Dermis blood vessel endothelial cell (primary cell): ENCODE measurements at places on chromosomes 4 and X. TPM values are rescaled to one million over a fixed set of nuclear protein-coding genes. Genes with fewer than 3 reads are reported as not detected.

DNA sequence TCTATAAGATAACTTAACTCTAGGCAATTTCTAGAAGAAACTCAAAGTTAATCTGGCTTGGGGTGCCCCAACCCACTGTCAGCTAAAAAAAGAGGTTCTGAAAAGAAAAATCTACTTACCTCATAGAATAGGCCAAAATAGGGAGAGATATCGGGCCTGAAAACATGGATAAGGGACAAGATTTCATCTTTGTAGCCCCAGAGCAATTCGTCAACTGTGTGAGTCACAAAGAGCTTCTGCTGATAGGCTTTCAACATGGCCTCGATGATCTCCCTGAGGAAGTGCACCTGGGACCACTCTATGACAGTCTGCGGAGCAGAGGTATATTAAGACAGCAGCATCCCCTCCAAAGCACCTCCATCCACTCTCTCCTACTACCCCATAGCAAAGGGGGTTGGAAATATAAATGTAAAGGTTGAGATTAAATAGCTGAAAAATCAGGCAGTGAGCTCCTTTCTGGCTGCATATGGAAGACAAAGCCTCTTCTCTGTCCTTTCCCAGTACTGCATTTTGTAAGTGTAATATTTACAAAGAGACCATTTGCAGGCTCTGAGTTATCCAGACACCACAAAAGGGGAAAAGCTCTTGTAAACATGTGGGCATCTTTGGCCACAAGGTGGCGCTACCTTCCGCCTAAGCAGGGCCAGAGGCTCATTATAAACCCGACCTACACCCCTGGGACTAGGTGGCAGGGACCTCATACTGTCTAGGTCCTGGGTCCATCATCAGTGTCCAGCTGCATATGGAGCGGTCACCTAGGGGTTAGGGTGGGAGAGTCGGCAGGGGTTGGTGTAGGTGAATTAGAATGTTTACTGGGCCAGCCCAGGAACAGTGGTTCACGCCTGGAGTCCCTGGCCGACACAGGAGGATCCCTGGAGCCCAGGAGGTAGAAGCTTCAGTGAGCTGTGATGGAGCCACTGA is 31.5 kb upstream of the NUP54 start:
- DNase-seq: peak; percentile 93

DNA sequence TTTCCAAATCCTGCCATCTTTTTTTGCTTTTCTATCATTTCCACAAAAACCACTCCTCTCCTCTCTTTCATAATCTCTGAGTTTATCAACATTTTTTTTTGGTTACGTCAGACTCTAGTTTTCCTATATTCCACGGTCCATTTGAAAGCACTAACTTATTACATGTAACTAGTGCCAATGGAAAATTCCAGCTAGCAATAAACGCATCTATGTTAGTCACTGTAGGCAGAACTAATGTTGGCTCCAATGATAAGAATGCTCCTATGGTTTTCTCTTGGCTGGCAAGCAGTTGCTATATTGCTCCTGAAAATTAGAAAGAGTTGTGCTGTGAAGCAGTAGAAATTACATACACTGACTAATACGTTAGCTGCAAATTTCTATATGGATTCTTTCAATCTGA is 634.6 kb upstream of the FTHL17 start:
- no peak for DNase-seq

GRCh38 chr4:15294832-15295231 is 133.0 kb upstream of the C1QTNF7 start:
- no peak for DNase-seq

DNA sequence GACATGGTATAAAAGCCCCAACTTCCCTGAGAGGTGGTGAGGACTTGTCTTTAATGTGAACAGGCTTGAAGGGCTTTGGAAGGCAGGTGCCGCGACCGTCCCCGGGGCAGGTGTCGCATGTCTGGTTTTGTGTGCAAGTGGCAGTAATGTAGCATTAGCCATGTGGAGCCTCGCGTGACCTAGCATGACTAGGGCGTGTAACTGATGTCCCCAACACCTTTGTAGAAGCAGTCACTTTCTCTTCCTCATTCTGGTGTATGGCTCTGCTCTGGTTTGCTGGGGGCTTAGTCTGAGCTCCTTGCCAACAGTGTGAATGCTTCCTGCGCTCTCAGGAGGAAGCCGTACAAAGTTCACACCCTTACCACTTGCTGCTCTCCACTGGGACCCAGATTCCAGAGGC is 145.7 kb downstream of the AMMECR1 start:
- DNase-seq: no peak

DNA sequence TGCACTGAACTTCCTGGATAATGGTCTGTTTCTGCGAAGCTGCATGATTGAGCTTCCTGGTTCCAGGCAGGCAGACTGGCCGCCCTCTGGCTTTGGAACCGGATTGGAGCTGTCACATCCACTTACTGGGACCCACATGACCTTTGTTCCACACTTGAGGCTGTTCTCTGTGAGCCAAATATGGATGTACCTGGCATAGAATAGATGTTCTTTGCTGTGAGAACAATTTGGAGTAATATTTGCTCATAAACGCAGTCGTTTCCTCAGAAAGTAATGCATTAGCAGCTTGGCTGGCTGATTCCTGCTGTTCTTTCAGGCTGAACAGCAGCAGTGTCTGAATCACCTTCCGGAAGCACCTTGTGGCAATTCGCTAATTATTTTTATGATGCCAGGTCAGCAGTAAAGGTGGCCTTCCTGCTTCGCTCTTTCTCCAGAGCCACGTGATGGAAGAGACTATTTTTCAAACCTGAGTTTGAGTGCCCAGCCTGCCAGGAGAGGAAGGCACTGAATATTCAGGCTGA is 78.1 kb upstream of the BOD1L1 start:
- DNase-seq: peak; percentile 92

DNA sequence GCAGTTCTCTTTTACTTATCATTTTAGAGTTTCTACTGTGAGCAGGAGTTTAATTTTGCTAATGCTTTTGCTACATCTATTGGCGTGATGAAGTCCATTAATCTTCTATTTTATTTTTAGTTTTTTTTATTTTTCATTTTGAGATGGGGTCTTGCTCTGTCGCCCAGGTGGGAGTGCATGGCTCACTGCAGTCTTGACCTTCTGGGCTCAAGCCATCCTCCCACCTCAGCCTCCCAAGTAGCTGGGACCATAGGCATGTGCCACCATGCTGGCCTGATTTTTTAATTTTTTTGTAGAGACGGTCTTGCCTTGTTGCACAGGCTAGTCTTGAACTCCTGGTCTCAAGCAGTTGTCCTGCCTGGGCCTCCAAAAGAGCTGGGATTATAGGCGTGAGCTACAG is 9.4 kb downstream of the ZFX start:
- DNase-seq: no peak

- DNase-seq: no peak
These were observed 384.5 kb upstream of the TENM3 start for GRCh38 chr4:181858741-181859140.

- no peak for DNase-seq
These were observed 144.8 kb upstream of the CPEB2 start for GRCh38 chr4:14857475-14857874.

DNA sequence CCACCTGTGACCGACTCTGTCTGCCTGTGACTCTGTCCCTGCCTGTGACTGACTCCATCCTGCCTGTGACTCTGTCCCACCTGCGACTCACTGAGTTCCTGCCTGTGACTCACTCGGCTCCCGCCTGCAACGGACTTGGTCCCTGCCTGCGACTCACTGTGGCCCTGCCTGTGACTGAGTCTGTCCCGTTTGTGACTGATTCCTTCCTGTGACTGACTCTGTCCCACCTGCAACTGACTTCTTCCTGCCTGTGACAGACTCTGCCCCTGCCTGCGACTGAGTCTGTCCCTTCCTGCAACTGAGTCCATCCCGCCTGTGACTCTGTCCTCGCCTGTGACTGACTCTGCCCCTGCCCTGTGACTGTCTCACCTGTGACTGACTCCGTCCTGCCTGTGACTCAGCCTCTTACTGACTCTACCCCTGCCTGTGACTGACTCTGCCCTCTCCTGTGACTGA is 9.6 kb upstream of the UVSSA start:
- DNase-seq: peak; percentile 17

DNA sequence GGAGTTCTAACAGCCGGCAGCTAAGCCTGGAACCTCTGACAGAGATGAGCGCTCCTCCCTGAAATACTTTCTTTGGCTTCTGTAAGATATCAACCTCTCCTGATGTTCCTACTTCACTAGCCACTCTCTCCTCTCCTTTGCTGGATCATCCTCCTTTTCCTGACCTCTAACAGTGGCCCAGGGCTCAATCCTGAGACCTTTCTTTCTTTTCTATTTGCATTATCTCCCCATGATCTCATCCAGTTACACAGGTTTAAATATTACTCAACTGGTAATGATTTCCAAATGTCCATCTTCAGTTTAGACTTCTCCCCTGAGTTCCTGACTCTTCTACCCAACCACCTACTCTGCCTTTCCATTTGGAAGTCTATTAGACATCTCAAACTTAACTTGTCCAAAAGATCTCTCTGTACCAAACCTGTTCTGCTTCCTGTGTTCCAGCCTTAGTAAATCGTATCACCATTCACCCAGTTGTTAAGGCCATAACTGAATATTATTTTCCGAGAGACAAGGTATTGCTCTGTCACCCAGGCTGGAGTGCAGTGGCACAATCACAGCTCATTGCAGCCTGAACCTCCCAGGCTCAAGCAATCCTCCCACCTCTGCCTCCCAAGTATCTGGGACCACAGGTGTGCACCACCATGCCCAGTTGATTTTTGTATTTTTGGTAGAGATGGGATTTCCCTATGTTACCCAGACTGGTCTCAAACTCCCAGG is 41.1 kb downstream of the RFC1 start:
- DNase-seq: no peak

- DNase-seq: no peak
These were observed 629.2 kb downstream of the KLHL13 start for GRCh38 chrX:117487421-117487820.

DNA sequence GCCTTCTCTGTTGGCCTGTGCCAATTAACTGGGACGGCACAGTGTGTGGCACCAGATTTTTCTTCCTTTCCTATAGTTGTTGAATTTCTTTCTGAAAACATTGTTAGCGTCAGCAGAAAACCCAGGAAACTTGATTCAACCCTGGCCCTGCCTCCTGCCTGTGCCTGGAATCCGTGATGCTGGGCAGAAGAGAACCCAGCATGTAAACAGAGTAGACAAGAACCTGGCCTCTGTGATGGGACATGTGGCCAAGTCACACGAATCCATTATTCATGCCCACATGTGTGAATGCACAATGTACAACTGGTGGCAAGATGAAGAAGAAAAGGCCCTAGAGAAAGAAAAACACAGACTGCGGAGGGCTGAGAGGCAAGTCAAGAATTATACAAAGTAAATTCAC is 111.4 kb downstream of the EFHC2 start:
- DNase-seq: no peak

DNA sequence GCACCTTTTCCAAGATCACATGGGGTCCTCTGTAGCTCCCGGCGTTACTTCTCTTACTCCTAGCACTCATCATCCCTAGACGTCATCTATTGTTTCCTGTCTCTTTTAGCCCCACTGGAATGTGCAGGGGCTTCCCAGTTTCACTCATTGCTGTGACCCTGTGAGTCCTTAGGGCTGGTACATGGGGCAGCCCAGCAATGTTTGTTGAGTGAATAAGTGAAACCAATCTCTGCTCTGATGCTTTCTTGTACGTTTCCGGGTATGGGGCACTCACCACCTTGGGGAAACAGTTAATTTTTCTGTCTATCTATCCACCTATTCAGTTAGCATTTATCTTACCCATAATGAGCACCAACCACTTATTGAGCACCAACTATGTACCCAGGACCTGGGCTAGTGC is 16.1 kb downstream of the MSX1 start:
- no peak for DNase-seq

DNA sequence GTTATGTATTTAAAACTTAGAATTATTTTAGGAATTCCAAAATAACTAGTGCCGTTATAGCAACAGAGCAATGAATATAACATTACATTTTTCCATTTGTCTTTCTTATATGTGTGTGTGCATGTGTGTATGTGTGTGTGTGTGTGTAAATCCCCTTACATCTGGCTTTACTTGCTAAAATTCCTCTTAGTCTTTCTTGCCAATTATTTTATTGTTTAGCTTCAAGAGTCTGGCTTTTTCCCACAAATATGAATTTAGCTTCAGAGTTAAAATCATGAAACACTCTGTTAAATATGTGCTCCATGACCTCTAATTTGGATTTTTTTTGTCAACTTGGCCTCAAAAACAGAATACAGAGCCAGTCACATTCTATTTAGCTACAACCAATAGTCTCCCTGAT is 18.9 kb downstream of the FGF13 start:
- DNase-seq: no peak

- no peak for DNase-seq
These were observed 9.9 kb downstream of the CASK start for GRCh38 chrX:41913476-41913875.

DNA sequence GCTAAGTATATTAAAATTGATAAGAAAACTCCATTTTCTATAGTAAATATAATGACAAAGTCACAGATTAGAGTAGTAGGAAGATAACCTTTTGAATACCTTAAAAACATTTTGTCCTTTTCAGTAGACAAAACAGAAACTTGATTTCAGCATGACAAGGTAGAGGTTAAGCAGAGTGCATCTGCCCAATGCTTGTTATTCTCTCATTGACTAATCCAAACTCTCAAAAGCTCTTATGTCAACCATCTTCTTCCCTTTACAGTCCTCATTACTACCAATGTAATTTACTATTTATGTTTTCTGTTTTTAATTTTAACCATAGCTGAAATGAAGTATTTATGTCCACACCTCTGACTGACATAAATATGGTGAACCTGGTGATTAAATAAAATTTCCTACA is 11.1 kb downstream of the NIPAL1 start:
- no peak for DNase-seq

DNA sequence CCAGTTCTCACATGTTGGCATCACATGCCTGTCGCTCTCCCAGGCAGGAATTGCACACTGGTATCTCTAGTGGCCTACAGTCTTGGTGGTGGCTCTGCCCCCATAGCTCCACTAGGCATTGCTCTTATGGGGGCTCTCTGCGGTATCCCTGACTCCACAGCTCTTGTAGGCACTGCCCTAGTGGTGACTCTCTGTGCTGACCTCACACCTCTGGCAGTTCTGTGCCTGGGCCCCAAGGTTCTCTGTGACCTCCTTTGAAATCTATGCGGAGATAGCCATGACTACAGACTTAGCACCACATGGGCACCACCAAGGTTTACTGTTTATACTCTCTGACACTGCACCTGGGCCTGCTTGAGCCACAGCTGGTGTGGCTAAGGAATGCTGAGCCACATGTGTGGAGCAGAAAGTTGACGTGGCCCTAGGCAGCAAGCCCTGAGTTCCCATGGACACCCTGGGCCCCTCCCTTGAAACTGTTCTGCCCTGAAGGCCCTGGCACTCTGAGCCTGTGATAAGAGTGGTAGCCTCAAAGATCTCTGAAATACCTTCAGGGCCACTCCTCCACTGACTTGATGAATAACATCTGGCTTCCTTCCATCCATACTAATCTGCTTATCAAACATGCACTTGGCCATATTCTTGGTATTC is 8.0 kb downstream of the SLC9B1 start:
- DNase-seq: no peak

GRCh38 chr4:140253556-140254027 is 99.6 kb upstream of the MAML3 start:
- DNase-seq: no peak

ARHGAP36 gene
- total RNA-seq: not detected in 2 replicates

IRS4 gene
- under 0.01 and 0.17 TPM in 2 replicates for total RNA-seq

GPRASP1 gene
- 0.84 and 2.6 TPM in 2 replicates for total RNA-seq

SRPX2 gene
- 21.8 and 22.0 TPM in 2 replicates for total RNA-seq

USP51 gene
- 1.2 and 1.9 TPM in 2 replicates for total RNA-seq

ASMT gene
- not detected in 2 replicates for total RNA-seq

CASP6 gene
- 71.5 and 71.8 TPM in 2 replicates for total RNA-seq

RASSF6 gene
- under 0.01 and 0.23 TPM in 2 replicates for total RNA-seq

SSX1 gene
- not detected in 2 replicates for total RNA-seq

FHIP1A gene
- 0.17 and 0.33 TPM in 2 replicates for total RNA-seq

TAF7L gene
- total RNA-seq: 0.23 TPM in 1 of 2 replicates, not detected in the other

ARHGAP24 gene
- 37.9 and 54.8 TPM in 2 replicates for total RNA-seq
